ENCODE measurements at places on chromosomes 2 and 18. TPM values are rescaled to one million over a fixed set of nuclear protein-coding genes. Genes with fewer than 3 reads are reported as not detected.

GRCh38 chr18:58789876-58790240 lies 74.8 kb upstream of the ZNF532 start:
- no peaks in the 10 kb centered on the region for H3K36me3 ChIP-seq
- no peak for DNase-seq
- H3K4me3 ChIP-seq, result no peak overlapping the region

DNA sequence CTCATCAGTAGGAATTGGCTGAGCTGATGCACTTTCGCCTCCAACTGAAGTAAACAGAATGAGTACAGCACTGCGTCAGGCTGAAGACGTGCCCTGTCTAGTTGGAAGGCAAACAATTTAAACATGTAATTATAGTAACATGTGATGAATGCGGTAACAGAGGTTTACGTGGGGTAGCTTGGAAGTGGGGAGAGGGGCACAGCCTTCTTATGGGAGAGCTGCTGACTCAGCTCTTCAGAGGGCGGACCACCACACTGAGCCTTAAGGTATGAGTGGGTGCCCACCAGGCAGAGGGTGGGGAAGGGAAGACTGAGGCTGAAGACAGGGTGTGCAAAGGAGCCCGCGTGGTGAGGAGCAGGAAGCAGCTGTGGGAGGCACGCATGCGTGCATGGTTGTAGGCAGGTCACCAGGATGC lies 6.2 kb upstream of the EHD3 start:
- peak; percentile 51 for DNase-seq
- H3K36me3 ChIP-seq, result no peaks in the 10 kb centered on the region
- H3K4me3 ChIP-seq, result no peak overlapping the region
- H3K4me1 ChIP-seq, result peaks cover 2% of the 10 kb centered on the region
- H3K27ac ChIP-seq, result no peak overlapping the region
- peaks cover 21% of the 10 kb centered on the region for H3K27me3 ChIP-seq

DNA sequence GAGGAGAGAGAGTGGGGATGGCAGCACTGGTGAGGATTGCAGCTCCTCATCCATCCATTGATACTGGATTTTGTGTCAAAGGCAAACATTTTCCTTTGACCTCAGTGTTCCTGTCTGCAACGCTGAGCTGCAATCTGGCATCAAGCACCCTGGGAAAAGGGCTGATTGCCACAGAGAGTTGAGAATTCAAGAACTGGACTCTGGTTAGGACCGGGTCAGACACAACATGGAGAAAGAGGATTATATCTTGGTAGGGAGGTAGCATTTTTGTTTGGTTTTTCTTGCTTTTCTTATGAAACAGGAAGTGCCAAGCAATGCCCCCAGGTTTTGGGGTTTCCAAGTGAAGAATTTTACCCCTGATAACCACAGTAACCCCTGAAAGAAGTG lies 81.9 kb upstream of the PKDCC start:
- H3K4me3 ChIP-seq, result no peak overlapping the region
- peak overlapping the region; percentile 9 for H3K27ac ChIP-seq
- no peaks in the 10 kb centered on the region for H3K36me3 ChIP-seq
- H3K27me3 ChIP-seq, result peaks cover 33% of the 10 kb centered on the region

GRCh38 chr2:100721693-100722092 lies 98.2 kb upstream of the NPAS2 start:
- H3K36me3 ChIP-seq, result no peaks in the 10 kb centered on the region
- no peak for DNase-seq
- H3K27ac ChIP-seq, result no peak overlapping the region

DNA sequence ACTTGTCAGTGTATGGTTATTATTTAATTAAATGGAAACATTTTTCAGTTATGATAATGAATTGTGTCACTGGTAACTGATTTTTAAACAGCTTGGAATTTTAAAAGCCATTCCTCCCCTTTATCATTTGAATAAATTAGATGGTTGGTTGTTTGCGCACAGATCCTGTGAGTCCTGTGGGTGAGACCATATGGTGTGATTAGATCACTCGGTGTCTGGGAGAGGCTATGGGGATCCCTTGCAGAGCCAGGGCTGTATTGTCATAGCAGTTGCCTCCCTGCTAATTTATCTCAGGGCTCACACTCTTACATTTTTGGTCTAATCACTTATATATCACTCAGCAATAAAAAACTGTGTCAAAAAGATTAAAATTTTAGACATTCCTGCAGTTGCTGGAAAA lies 133.5 kb downstream of the ASXL3 start:
- H3K36me3 ChIP-seq, result no peaks in the 10 kb centered on the region
- no peaks in the 10 kb centered on the region for H3K27me3 ChIP-seq
- no peaks in the 10 kb centered on the region for H3K4me1 ChIP-seq
- no peak overlapping the region for H3K27ac ChIP-seq

DNA sequence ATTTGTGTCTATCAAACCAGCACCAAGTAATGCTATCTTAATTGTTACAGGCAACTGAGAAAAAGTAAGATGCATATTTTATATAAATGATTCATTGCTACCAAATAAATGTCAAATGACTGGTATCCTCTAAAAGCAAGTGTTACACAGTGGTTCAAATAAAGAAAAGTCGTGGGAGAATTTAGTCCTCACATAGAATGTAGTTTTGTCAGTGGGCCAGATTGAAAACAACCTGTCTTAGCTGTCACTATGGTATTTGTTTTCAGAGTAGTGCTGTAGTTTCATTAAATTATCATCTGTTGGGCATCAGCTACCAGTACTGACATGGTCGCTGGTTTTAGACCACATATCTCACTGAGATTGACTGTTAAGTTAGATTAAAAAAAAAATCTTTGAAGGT lies 10.2 kb upstream of the EIF2AK3 start:
- no peaks in the 10 kb centered on the region for H3K36me3 ChIP-seq
- H3K4me1 ChIP-seq, result no peaks in the 10 kb centered on the region
- DNase-seq, result no peak
- no peak overlapping the region for H3K4me3 ChIP-seq

DNA sequence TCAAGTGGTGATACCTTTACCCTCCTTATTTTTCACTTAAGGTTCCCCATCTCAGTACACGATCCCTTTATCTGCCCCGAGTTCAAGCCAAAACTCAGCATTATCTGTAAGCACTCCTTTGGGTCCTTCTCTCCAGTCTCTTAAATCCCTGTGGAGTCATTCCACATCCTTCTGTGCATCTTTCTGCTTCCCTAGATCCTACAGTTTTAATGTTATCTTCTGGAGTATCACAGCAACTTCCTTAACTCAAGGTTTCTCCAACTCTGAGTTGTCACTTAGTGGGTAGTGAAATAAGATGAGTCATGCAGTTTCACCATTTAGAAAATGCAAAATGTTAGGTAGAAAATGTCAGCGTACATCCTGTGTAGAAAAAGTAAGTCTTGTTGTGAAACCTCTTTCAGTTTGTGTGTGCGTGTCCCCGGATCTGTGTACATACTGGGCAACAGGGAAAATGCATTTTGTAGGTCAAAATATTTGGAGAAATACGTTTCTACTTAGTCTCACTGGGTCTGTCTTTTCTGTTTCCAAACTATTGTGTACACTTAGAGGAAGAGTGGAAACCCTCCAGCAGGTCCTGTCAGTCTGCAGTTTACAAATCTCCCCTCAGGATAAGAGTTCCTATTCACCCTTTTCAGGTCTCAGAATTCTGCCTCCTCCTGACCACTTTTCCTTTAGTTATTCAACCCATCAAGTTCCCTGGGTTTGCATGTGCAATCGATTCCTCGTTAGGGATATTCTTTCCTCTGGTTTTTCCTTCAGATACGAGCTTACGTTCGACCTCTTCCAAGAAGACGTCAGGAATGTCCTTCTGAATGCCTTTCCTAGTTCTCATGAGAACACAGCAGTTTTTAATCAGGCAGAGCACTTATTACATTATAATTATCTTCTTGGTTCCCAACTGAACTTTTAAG lies 154.8 kb downstream of the TGIF1 start:
- no peaks in the 10 kb centered on the region for H3K27me3 ChIP-seq
- H3K4me3 ChIP-seq, result peak overlapping the region; percentile 49
- peak; percentile 98 for DNase-seq
- H3K36me3 ChIP-seq, result no peaks in the 10 kb centered on the region
- peak overlapping the region; percentile 100 for H3K27ac ChIP-seq
- peaks cover 12% of the 10 kb centered on the region for H3K4me1 ChIP-seq

CDC42EP3 gene
- 152 TPM for total RNA-seq

TPO gene
- not detected for total RNA-seq

SP140 gene
- 1.4 TPM for total RNA-seq
